NCI-H1048 (cell line): ENCODE measurements at places on chromosomes 6 and 20.

DNA sequence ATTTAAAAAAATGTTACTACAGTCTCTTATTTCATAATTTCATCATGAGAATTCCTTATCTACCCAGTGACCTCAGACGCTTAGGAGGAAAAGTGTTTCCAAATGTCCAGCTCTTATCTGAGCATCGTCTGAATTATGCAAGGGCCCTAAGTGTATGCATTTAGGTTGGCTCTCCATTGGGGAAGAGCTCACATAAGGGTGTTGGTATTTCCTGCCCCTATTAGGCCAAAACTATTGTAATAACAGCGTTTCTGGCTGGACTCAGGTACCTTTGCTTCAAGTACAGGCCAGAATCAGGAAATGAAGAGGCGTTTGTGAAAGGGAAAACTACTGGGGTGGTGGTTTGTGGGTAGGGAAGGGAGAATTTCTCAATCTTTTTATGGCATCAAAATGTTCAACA is 40.4 kb upstream of the SGK1 start:
- DNase-seq = no peak

DNA sequence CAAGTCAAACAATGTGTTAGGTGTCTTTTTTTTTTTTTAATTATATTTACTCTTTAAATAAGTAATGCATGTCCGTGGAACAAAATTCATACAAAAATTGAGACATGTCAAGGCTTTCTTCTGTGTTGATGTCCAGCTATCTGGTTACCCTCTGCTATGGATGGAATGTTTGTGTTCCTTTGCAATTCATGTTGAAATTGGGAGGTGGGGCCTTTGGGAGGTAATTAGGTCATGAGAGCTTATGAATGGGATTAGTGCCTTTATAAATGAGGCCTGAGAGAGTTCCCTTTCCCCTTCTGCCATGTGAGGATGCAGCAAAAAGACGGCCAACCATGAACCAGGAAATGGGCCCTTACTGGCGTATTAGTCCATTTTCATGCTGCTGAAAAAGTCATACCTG is 83.1 kb upstream of the KCNG1 start:
- no peak for DNase-seq

DNA sequence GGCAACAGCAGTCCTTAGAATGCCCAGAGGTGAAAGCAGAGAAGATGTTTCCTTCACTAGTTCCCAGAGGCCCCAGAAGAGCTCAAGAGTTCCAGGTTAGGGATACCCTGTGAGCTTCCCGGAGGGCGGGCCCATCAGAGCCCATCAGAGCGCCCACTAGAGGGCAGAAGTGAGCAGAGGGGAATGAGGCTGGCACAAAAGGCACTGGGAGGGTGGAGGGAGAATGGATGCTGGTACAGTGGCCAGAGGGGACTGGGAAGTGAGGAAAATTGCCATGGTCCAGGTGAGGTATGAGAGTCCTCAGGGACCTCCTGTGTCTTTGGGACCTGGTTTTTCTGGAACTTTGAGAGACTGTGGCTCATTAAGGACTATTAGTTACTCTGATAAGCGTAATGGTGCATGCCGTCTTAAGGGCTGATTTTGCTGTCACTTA is 57.3 kb downstream of the LINC00237 start:
- DNase-seq = no peak

DNA sequence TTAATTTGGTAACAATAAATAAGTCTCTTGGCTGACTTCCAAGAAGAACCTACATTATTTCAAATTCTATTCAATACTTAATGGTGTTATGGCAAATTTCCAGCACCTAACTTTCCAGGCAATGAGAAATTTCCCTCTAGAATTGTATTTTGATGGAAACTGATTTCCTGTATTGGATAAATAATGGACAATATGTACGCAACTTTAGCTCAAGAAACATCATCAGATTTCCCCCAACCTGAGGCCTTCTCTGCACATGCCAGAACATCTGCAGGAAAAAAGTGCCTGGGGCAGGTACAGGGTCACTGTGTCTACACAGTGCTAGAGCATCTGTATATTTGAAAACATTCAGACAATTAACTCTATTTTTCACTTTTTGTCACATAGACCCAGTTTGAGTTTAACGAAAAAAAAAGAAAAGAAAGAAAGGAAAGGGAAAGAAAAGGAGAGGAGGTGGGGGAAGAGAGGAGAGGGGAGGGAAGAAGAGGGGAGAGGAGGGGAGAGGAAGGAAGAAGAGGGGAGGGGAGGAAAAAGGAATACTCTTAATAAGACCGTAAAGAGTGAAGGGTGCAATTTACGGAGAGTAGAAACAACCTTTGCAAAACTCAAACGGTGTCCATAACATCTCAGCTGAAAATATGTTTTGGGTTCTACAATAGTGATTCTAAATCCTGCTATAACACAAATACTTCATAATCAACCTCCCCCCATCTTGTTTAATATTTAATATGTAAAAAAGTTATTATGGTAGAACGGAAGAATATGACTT is 130.0 kb downstream of the TSHZ2 start:
- no peak for DNase-seq

DNA sequence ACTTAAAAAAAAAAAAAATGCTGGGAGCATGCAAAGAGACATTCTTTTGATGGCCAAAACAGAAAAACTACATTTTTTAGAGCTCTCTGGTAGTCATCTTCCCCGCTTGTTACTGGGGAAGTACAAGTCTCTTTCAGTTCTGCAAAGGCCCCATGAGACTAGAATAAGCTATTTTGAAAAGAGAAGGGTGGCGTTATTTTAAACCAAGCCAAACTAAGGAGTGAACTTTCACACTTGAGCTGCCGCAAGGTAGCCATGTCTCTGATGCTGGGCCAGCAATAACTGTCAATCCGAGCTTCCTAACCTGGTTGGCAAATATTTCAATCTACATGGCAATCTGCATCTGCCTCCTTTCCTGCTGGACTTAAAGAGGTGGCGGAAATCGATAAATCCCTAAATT is 96.7 kb downstream of the L3MBTL3 start:
- no peak for DNase-seq

DNA sequence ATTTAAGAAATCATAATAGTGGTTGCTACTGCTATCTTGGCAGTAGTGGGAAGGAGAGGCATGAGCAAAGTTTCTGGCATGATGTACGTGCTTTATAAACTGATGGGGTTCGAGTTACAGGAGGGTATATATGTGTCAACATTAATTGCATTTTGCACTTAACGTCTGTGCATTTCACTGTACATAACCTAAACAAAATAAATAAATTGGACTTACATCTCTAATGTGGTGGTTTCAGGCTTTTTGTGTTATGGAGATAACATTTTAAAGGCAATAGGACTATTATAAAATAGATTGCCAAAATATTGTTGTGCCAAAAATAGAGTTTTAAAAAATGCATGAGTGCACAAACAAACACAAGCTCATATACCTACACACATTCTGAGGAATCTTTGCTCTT is 1001.1 kb upstream of the GJE1 start:
- no peak for DNase-seq

DNA sequence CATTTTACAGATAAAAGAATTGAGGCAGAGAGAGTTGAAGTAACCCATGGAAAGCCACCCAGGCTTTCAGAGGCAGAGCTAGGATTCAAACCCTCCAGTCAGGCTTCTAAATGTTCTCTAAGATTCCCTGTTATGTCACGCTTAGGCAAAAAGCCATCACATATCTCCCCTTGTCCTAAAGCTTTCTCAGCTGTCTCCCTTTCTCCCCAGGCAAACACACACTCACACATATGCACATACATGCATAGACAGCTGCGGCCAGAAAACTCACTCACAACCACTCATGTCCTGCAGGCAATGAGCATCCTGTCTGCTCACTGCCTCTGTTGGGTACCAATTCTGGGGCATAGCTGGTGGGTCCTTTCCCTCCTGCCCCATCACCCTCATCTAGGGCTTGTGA is 595.9 kb upstream of the CHD6 start:
- DNase-seq = no peak

- no peak for DNase-seq
Measured at GRCh38 chr6:95805699-95806098, 210.1 kb upstream of the FUT9 start.

DNA sequence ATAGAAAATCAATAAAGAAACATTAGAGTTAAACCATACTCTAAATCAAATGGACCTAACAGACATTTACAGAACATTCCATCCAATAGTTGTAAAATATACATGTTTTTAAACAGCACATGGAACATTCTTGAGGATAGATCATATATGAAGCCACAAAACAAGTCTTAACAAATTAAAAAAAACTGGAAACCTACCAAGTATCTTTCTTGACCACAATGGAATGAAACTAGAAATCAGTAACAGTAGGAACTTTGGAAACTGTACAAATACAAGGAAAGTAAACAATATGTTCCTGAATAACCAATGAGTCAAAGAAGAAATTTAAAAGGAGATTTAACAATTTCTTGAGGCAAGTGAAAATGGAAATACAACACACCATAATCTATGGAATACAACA is 91.2 kb upstream of the GLP1R start:
- DNase-seq = no peak

- no peak for DNase-seq
Measured at GRCh38 chr6:152598901-152599537, 38.1 kb downstream of the SYNE1 start.

GRCh38 chr6:3312604-3313231 is 54.0 kb downstream of the PSMG4 start:
- DNase-seq = no peak

DNA sequence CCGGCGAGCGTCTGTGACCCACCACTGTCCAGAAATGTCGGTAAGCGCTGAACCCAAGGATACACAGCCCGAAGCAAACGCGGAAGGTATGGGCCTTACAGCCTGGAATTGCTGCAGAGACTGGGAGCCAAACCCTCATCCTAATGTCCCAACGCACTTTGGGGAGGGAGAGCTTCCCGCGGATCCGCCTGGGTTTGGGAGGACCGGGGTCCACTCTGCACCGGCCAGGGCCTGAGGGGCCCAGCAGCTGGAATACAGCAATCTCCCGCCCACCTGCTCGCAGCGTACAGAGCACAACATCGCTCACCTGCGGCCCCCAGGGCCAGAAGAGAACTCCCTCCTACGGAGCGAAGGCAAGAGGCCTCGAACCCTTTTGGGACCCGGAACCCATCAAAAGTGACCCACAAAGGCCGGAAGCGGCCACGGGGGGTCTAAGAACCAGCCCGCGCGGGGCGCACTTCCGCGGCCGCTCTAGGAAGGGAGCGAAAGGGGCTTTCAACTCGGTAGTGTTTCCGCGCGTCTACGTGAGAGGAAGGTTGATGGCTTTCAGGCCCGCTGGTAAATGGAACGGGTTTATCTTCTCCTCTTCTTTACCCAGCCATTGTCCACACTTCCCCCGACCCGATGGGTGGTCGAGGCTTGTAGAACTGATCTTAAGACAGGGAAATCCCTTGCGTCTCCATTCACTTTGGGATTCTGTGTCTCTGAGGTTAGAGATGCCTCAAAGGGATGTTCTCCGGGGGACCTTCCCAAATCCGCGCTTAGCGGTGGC is at the start of gene ZSCAN12:
Gene ZSCAN12, minus strand, starts transcription at position 398 of the 772 bp plus-strand sequence. CDS start 1,342 bp downstream, outside the sequence.
- DNase-seq = no peak

- DNase-seq = no peak
Measured at GRCh38 chr6:134434019-134434942, 116.4 kb upstream of the SGK1 start.

- no peak for DNase-seq
Measured at GRCh38 chr20:62914970-62915457, 11.3 kb downstream of the DIDO1 start.

DNA sequence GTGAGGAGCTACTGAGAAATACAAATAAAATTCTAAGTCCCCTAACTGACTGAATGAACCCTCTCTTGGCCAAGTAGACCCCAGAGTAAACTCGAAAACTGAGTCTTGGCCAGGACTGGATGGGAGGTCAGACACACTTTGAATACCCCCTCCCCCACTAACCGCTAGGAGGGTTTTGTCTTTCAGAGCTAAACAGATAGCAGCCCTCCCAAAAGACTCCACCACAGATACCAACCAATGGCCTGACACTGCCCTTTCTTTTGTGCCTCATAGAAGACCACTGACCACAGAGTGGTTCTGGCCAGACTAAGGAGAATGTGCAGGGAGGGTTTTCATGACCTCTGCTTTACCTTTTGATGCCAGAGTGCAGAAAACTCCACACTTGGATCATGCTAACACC is 42.1 kb downstream of the SPACA1 start:
- no peak for DNase-seq

DNA sequence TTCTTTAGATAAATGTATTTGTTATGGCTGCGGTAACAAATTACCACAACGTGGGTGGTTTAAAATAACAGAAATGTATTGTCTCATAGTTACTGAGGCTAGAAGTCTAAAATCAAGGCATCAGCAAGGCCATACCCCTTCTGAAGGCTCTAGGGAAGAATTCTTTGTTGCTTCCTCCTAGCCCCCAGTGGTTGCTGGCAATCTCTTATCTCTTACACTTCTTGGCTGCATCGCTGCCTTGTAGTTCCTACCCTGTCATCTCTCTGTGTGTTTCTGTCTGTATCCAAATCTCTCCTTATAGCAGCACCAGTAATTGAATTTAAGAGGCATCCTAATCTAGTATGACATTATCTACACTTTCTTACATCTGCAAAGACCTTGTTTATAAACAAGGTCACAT is 534.7 kb downstream of the PHF3 start:
- no peak for DNase-seq

- DNase-seq = no peak
Measured at GRCh38 chr20:19943061-19943521, 74.1 kb upstream of the NAA20 start.

GRCh38 chr6:136774228-136775041 is 17.8 kb downstream of the MAP3K5 start:
- DNase-seq = no peak

DNA sequence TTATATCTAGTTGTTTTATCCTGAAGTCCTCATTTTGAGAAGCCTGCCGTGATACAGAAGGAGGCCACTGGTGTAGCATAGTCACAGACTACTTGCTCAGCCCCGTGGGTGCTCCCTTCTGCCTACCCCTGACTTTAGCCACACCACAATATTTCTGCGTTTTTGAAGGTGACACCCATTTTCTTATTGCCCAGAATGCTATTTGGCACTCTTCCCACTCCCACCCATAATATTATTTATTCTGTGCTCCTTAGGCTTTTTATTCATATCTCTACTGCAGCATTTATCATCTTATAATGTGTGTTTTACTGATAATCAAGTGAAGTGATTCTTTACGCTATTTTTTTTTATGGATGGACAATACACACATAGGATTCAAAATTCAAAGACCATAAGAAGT is 107.3 kb downstream of the OR2B2 start:
- no peak for DNase-seq

GRCh38 chr20:58552366-58552934 is 37.3 kb upstream of the APCDD1L start:
- DNase-seq = no peak

GRCh38 chr6:134920422-134920821 is 29.5 kb downstream of the ALDH8A1 start:
- no peak for DNase-seq

- no peak for DNase-seq
Measured at GRCh38 chr6:27897580-27898206, 14.5 kb downstream of the OR2B2 start.

DNA sequence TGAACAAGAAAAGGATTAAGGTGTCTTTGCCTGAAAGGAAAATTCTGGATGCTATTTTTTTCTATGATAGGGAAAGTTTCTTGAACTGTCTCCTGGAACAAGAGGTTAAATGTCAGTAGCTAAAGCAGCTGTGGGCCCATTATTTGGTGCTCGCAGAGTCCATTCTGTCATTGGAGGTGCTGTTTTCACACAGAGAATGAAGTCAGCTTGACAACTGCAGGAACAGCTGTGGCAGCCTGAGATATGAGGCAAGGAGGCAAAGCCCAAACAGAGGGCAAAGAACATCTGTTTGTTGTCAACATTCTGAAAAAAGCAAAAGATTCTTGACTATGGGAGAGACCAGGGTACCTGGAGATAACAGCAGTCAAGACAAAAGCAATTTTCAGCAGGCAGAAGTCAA is 548.2 kb downstream of the KIF16B start:
- DNase-seq = no peak

GRCh38 chr6:15481390-15482291 is 181.2 kb downstream of the DTNBP1 start:
- no peak for DNase-seq
